ENCODE measurements at places on chromosomes 1 and 21.
A peak's percentile ranks its signal among the peaks of the same experiment; 100 is the strongest.

DNA sequence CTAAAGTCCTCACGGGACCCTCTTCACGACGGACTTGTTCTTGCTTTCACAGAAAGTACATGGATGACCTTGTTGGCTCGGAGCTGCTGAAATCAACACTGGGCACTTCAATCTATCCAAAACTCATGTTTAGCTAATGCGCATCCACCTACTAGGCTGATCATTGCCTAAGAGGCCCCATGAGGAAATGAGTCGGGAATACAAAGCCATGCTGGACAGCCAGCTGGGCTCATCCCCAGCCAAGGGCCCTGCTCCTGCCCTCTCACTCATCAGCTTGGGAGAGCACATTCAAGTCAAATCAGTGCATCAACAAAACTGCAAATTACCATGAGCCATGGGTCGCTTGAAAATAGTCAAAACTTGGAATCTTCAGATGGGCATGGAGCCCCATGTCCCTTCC is 14.8 kb upstream of the HEYL start:
- DNase-seq = no peak

- no peak for DNase-seq
Measured at GRCh38 chr1:110067893-110068645, 2.4 kb downstream of the ALX3 start.

GRCh38 chr1:106517224-106517623 is 539.2 kb upstream of the PRMT6 start:
- DNase-seq = no peak

- DNase-seq = no peak
Measured at GRCh38 chr1:9520411-9520810, 18.9 kb upstream of the SLC25A33 start.

GRCh38 chr1:31400393-31400792 is 12.6 kb upstream of the SERINC2 start:
- no peak for DNase-seq

GRCh38 chr1:51924455-51924854 is 45.9 kb upstream of the NRDC start:
- no peak for DNase-seq

GRCh38 chr1:37692078-37692833 is at the start of gene CDCA8:
Gene CDCA8, plus strand, starts transcription at chr1:37692516. Its CDS starts 175 bp downstream, at chr1:37692691.
- DNase-seq = peak; percentile 99

DNA sequence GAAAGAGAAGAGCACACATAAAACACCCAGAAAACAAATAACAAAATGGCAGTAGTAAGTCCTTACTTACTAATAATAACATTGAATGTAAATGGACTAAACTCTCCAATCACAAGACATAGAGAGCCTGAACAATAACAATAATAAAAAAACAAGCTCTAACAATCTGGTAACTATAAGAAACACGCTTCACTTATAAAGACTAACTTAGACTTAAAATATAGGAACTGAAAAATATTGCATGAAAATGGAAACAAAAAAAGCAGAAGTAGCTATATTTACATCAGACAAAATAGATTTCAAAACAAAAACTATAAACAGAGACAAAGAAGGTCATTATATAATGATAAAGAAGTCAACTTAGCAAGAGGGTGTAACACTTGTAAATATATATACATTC is 83.1 kb upstream of the LYPLAL1 start:
- DNase-seq = no peak

DNA sequence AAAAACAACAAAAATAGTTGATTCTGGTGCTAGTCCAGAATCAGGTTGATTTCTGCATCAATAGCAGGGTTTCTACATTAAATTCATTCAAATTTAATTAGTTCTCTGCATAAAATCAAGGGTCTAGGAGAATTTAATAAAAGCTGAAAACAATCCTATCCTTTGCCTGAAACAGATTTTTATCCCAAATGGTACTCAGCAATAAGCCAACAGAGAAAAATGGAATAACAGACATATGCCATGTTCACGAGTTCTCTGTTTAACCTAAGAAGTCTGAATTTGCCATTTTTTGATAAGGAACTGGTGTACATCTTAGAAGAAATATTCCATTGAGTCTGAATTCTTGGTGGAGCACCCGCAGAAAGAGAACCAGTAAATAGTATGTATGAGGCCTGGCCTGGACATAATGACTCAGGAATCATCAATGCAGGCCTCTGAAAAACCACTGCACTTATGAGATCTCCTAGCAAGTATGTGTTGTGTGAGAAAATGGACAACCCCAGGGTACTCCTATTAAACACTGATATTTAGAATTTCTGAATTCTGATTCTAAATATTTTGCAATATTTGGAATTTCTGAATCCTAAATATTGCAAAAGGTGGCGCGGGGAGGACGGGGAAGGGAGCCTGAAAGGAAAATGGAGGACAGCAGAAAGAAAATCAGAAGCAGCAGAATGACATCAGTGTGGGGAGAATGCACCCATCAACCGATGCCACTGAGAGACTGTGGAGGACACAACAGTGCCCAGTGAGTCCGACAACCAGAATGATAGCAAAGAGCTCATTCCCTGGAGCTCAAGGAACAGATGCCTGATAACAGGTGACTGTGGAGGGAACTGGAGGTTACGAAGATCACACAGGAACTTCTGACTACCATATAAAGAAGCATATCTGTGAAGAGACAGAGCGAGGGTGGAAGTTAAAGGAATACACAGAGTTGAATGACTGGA is 97.6 kb downstream of the APP start:
- DNase-seq = no peak

GRCh38 chr1:55304229-55304740 is 89.1 kb upstream of the USP24 start:
- no peak for DNase-seq

GRCh38 chr1:224615861-224616755 is at the start of gene CNIH3:
Gene CNIH3, plus strand, starts transcription at chr1:224616317. Its CDS starts 858 bp downstream, at chr1:224617175.
- DNase-seq = peak; percentile 68

- DNase-seq = peak; percentile 32
Measured at GRCh38 chr1:13892671-13893325, 192.8 kb downstream of the PRDM2 start.

- DNase-seq = no peak
Measured at GRCh38 chr1:98452162-98452561, 209.4 kb upstream of the SNX7 start.

DNA sequence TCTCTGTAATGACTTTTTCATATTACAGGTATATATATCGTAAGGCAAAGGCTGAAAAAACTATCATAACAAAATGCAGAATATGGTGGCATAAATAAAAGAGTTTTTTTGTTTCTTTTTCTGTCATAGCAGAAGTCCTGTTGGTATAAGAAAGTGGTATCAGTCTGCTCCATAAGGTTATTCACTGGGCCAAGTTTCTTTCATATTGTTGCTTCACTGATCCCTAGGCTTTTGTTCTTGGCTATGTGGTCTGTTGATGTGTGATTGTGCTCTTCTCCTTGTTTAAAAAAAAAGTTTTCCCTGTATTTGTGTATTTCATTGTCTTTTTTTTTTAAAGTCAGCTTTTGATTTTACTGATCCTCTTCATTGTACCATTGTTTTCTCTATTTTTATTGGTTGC is 26.0 kb downstream of the PTBP2 start:
- no peak for DNase-seq

DNA sequence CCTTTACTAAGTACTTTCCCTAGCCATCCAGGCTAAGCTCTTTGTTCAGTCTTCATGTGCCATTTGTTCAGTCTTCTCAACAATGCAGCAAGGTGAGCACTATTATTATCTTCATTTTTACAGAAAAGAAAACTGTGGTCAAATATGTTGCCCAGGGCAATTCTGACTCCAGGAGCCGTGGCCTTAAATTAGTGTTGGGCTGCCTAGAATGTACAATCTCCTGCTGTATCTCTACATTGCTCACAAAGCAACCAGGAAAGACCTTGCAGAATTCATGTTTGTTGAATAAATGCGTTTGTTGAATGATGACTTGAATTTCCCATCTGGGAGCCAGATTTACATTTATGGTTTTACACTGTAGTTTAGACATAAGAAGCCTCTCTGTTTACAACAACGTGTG is 14.2 kb downstream of the CD101 start:
- peak; percentile 27 for DNase-seq

DNA sequence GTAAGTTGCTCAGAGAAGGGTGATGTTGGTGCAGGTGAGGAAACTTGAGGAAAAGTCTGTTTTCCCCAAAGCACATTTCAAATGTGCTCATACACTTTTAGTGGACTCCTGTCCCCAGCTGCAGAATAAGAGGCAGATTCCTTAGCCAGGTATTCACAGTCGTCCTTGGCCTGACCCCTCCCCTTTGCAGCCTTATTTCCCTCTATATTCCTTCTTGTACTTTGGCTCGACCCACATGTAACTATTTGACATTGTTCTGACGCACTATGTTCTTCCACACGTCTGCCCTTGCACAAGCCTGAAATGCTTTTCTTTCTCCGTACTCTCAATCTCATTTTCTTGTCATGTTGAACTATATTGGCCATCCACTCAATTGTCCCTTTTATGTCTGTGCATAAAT is 498.4 kb upstream of the USP24 start:
- no peak for DNase-seq

DNA sequence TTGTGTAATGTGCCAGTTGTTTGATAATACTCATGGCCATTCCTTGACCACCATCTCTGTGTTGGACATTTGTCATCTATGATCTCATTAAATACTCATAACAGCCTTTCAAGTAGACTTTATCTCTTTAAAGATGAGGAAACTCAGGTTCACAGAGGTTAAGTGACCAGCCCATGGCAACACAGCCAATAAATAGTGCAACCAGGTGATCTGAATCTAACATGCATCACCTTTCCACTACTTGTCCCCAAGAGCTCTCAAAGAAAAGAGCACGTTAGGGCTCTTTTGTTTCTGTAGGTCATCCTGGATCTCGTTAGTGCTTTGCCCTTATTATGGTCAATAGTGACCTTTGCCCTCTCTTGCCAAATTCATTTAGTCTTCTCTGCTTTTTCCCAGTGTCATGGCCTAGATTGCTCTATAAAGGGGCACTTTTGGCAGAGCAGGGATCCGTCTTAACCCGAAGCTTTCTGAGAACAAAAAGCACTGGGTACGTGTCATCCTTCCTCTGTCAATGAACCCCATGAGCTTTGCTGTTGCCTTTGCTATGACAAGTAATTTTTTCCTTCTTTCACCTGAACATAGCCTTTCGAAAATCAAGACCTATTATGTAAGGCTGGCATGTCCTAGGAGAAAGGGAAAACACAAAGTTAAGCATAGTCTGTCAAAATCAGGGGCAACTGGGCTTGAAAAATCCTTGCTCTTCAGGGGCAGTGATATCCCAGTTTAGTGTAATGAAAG is 88.0 kb upstream of the PLXNA2 start:
- DNase-seq = no peak

GRCh38 chr1:232574889-232575762 is 54.8 kb downstream of the SIPA1L2 start:
- peak; percentile 80 for DNase-seq

- no peak for DNase-seq
Measured at GRCh38 chr1:184557423-184558347, 170.9 kb downstream of the C1orf21 start.

DNA sequence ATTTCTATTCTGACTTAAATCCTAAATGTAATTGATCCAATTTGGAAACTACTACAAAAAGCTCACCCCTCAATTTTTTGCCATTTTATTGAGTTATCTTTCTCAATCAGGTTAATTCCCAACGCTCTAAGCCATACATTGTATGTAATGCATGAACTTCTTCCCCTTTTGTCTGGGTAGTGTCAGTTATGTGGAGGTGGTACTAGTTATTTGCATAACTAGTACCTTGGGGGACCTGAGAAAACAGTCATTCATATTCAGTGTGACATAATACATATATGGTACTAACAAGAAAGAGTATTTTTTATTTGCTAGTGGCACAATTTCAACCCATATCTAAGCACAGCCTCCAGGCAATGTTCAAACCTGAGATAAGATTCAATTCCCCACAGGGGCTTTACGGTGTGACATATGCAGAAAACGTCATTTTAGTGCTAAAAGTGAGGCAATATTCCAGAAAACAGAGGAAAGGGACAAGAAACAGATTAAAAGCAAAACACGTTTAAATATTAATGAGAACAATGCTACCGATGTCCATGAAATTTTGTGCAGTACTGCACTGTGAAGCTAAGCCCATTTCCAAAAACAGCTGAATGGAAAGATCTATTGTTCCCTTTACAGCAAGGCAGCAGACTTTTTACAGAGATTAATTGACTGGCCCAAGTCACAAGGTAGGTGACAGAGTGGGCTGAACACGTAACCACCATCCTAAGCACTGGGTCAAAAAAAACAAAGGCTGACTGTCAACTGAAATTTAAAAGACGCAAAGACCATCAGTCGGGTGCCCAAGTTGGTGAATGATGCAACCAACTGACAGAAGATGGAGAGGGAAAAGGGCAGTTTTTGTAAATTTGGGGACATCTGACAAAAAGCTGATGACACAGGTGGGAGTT is 1.4 kb downstream of the HLCS start:
- DNase-seq = no peak

- DNase-seq = peak; percentile 20
Measured at GRCh38 chr1:230067871-230068620, 1.0 kb downstream of the GALNT2 start.

DNA sequence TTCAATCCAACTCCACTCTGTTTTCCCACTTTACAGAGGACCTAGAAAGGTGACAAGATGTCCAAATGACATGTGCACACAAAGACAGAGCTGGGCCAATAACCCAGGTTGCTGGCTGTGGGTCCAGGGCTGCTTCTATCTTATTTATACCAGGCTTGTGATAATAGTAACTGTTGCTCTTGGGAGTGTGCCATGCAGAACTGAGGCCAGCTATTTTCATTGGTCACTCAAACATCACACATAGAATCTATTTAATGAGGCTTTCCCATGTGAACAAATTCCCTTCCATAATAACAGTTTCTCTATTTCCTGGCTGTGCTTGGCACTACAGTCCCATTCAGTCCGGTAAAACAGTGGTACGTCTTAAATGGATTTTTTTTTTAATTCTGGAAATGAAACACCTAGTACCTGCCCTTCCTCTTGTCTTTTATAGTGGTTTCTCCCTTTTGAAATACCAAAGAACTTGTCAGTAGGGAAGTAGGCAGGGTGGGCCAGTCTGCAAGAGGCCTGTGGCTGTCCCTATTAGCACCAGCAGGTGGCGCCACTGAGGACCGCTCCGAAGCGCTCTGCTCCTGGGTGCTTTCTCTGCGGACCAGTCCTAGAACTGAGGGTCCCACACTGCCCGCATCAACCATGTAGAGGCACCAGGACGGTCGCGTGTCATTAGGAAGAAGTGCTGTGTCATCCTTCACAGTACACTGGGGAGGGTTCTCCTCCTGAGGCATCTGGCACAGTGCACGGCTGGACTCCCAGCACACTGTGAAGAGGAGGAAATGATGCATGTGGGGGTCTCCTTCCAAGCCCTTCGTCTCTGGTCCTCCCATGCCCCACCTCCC is 52.1 kb downstream of the GPR161 start:
- peak; percentile 10 for DNase-seq

- no peak for DNase-seq
Measured at GRCh38 chr1:87061742-87062156, 147.3 kb downstream of the HS2ST1 start.

- no peak for DNase-seq
Measured at GRCh38 chr1:212507369-212507768, 74.6 kb downstream of the NENF start.

GRCh38 chr1:235601104-235601503 is 48.5 kb downstream of the GNG4 start:
- no peak for DNase-seq

GRCh38 chr1:62625415-62625814 is 28.1 kb downstream of the ANGPTL3 start:
- no peak for DNase-seq

Measured in DMS79 treated with DMSO at 0.1 percent for 48 hours (cell line).